ENCODE measurements at places on chromosomes 11 and 22.

- no peak for DNase-seq
Measured at GRCh38 chr11:110032259-110032658, 60.9 kb upstream of the ZC3H12C start.

DNA sequence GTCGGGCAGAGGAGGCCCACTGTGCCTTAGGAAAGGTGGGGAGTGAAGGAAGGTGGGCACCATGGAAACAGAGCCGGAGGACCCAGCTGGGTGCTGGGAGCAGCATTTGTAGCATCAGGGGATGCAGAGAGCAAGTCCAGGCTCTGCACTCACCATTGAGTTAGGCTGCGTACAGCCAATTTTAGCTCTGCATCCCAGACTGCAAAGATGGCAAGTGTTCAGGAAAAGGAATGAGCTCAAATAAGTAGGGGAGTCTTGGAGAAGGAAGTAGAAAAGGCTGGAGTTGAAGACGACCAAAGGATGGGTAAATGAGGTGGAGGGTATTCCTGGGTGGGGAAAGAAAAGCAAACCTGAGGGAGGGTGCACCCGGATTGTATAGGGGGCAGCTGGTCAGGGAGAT, 31.6 kb upstream of the ETS1 start:
- no peak for DNase-seq

- DNase-seq = no peak
Measured at GRCh38 chr11:23233075-23233474, 372.8 kb upstream of the CCDC179 start.

GRCh38 chr11:129945373-129945772, 50.0 kb upstream of the NFRKB start:
- DNase-seq = no peak

DNA sequence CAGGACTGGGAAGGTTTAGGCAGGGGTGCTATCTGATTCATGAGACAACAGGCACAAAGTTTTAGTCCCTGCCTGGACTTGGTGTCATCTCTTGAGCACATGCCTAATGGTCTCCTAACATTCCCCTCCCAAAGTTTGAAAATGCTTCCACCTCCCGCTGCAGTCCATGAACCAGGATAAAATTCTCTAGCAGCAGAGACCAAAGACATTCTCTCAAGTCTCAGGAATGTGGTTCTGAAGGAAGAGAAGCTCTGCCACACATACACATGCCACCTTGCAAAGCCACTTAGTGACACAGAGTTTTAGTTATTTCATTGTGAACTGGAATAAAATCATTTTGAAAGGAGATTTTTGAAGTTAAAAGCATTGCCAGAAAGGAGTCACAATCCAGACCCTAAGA, 15.5 kb downstream of the OR51B6 start:
- no peak for DNase-seq

DNA sequence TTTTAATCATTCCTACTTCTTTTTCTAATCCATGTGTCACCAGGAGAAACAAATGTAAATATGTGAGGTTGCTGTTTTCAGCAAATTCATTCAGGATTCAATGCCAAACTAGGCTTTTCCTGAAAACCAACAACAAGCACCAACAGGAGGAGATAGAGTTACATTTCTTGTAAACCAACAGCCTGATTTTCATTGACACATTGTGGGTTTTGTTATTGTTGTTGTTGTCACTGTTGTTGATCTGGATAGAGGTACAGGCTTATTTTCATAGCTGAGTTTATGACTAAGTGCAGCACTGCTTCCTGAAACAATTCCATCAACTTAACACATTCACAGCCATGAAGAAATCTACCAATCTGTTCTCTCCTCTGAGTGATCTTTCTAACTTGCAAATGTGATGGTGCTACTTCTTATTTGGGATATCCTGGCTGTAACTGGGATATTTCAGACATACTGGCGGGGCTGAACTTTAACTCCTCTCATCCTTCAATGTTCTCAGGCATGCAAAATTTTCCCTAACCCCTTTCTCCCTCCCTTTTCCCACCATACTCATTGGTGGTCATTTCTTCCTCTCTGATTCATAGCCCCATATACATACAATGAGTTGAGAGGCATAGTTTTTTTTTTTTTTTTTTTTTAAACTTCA, 65.5 kb downstream of the ME3 start:
- DNase-seq = no peak

GRCh38 chr22:40659166-40659565, 20.1 kb upstream of the MCHR1 start:
- no peak for DNase-seq

Measured in thoracic aorta (tissue), 2 donors.